ENCODE measurements at places on chromosomes 1 and 21. TPM values are rescaled to one million over a fixed set of nuclear protein-coding genes. Genes with fewer than 3 reads are reported as not detected.

Gene CD247
- 0.07 TPM for total RNA-seq

Gene LCE2B
- not detected for total RNA-seq

Gene C1orf115
- total RNA-seq, result 5.4 TPM

Gene DPT
- total RNA-seq, result not detected

Gene FAM43B
- 5.9 TPM for total RNA-seq

Gene KCNE2
- total RNA-seq, result not detected

Gene TNFRSF18
- total RNA-seq, result not detected

Gene PPIE
- 42.5 TPM for total RNA-seq

Gene FCN3
- not detected for total RNA-seq

Gene AGMAT
- total RNA-seq, result 5.4 TPM

Gene FOXD2
- 0.49 TPM for total RNA-seq

Gene CD244
- not detected for total RNA-seq

Gene STRIP1
- 15.3 TPM for total RNA-seq

Gene LIN28A
- not detected for total RNA-seq

Gene SWT1
- 1.4 TPM for total RNA-seq

Gene BTBD19
- total RNA-seq, result 3.0 TPM

Gene ZNF593OS
- total RNA-seq, result not detected

Gene PLPPR5
- not detected for total RNA-seq

Gene PRRC2C
- total RNA-seq, result 59.1 TPM

Gene INKA2
- total RNA-seq, result 1.9 TPM

Gene GBP4
- total RNA-seq, result not detected

Gene VHLL
- not detected for total RNA-seq

Gene XPR1
- 29.5 TPM for total RNA-seq

Gene E2F2
- total RNA-seq, result 2.5 TPM

Gene LMX1A
- not detected for total RNA-seq

Gene IFNLR1
- total RNA-seq, result 1.3 TPM

Gene HNRNPU
- 339 TPM for total RNA-seq

Gene USH2A
- not detected for total RNA-seq

Gene FCRL2
- total RNA-seq, result not detected

Gene ZBED6
- 3.6 TPM for total RNA-seq

Gene COL16A1
- 5.4 TPM for total RNA-seq

Gene OR2G6
- not detected for total RNA-seq

Gene ASCL5
- total RNA-seq, result not detected

Gene FYB2
- total RNA-seq, result not detected

Gene MMP23B
- 0.73 TPM for total RNA-seq

Gene C2CD4D
- total RNA-seq, result not detected

Gene HSD17B7
- 8.0 TPM for total RNA-seq

Gene SLAMF9
- total RNA-seq, result 0.24 TPM

Gene PDC
- total RNA-seq, result not detected

Gene ATP1A2
- total RNA-seq, result 0.08 TPM

Gene MRPL9
- 84.8 TPM for total RNA-seq

Gene ARHGAP30
- 0.14 TPM for total RNA-seq

Gene MPL
- 0.14 TPM for total RNA-seq

Gene HTR6
- total RNA-seq, result 0.15 TPM

Gene FCRL6
- total RNA-seq, result not detected

Gene CA14
- total RNA-seq, result not detected

Gene TTC22
- total RNA-seq, result not detected

Gene RAB29
- total RNA-seq, result 11.6 TPM

Gene LCE1E
- not detected for total RNA-seq

Gene LAMTOR2
- total RNA-seq, result 160 TPM

Gene OR2L13
- not detected for total RNA-seq

Gene CAPN9
- not detected for total RNA-seq

Gene TNNT2
- total RNA-seq, result not detected

Gene KCND3
- total RNA-seq, result 0.05 TPM

Gene FAM177B
- total RNA-seq, result not detected

Gene KCNAB2
- total RNA-seq, result 8.0 TPM

Gene FMO5
- 0.21 TPM for total RNA-seq

Gene CR1L
- total RNA-seq, result not detected

Gene KRTAP10-2
- total RNA-seq, result not detected

Data from A549 treated with CORT108297 at 1 μM for 4 hours (cell line).